ENCODE measurements at places on chromosomes 16 and 17.

- DNase-seq: no peak
Measured at GRCh38 chr17:71335212-71335611, 785.6 kb upstream of the SOX9 start.

- DNase-seq: no peak
Measured at GRCh38 chr16:59864981-59865666, 1131.0 kb upstream of the GOT2 start.

DNA sequence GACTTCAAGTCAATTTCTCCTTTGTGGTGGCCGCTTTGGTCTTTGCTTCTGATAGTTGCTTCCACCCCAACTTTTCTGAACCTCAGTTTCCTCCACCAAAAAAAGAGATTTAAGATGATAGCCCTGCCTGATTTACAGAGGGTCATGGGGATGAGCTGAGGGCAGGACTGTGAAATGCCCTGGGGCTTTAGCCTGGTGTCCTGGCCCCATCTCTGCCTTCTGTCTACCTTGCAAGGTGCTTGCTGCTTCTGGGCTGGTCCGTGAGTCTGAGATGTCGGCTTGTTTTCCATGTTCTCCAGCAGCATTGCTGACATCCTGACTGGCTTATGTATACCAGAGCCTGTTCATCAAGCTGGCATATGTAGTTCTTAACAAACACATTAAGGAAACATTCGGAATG lies 191.9 kb upstream of the MPHOSPH6 start:
- no peak for DNase-seq

- DNase-seq: no peak
Measured at GRCh38 chr17:42399948-42400843, 12.0 kb upstream of the STAT3 start.

GRCh38 chr16:6863135-6863534 lies 469.5 kb upstream of the RBFOX1 start:
- no peak for DNase-seq

DNA sequence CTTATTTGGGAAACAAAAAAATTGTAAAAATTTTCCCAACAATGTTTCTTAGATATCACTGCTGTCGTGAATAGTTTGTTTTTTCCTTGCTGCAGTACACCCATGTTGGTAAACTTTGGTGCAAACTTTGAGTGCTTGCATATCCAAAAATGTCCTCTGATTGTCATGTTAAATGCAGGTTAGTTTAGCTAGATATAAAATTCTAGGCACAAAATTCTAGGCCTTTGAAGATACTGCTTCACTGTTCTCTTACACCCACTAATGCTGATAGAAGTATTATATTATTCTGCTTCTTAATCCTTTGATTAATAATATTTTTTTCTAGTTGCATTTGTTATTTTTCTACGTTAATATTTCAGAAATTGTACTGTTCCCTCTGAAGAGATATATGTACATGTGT lies 16.1 kb downstream of the TOM1L1 start:
- no peak for DNase-seq

GRCh38 chr17:47873200-47874090 lies 22.5 kb upstream of the SP6 start:
- DNase-seq: no peak

All from islet precursor cell (in vitro differentiated cells).